ENCODE measurements at places on chromosomes 4 and X. TPM values are rescaled to one million over a fixed set of nuclear protein-coding genes. Genes with fewer than 3 reads are reported as not detected.
A peak's percentile ranks its signal among the peaks of the same experiment; 100 is the strongest.

RRAGB gene
- 11.5 TPM for total RNA-seq

ATP5ME gene
- 145 TPM for total RNA-seq

KLKB1 gene
- total RNA-seq: 2.5 TPM

EFHC2 gene
- 2.0 TPM for total RNA-seq

- H3K36me3 ChIP-seq: no peaks in the 10 kb centered on the region
- no peaks in the 10 kb centered on the region for H3K4me1 ChIP-seq
- no peak overlapping the region for H3K4me3 ChIP-seq
Measured at GRCh38 chr4:63583007-63583406, 826.2 kb downstream of the TECRL start.

GRCh38 chrX:150212672-150213480 lies 150.2 kb upstream of the MAMLD1 start:
- H3K36me3 ChIP-seq: no peaks in the 10 kb centered on the region
- DNase-seq: no peak
- no peak overlapping the region for H3K4me3 ChIP-seq
- no peak overlapping the region for H3K27ac ChIP-seq

- no peak for DNase-seq
- H3K36me3 ChIP-seq: no peaks in the 10 kb centered on the region
- H3K27me3 ChIP-seq: no peaks in the 10 kb centered on the region
- H3K4me1 ChIP-seq: no peaks in the 10 kb centered on the region
- no peak overlapping the region for H3K4me3 ChIP-seq
Measured at GRCh38 chr4:140867356-140867755, 111.2 kb upstream of the TBC1D9 start.

GRCh38 chr4:41580007-41580406 lies 42.0 kb downstream of the LIMCH1 start:
- no peak overlapping the region for H3K27ac ChIP-seq
- DNase-seq: no peak
- no peaks in the 10 kb centered on the region for H3K36me3 ChIP-seq
- H3K27me3 ChIP-seq: no peaks in the 10 kb centered on the region
- H3K4me3 ChIP-seq: no peak overlapping the region
- H3K4me1 ChIP-seq: no peaks in the 10 kb centered on the region

GRCh38 chr4:173161311-173161710 lies 7.3 kb upstream of the GALNT7 start:
- DNase-seq: no peak
- peaks cover 4% of the 10 kb centered on the region for H3K4me1 ChIP-seq
- no peaks in the 10 kb centered on the region for H3K27me3 ChIP-seq

- H3K27ac ChIP-seq: no peak overlapping the region
- H3K36me3 ChIP-seq: no peaks in the 10 kb centered on the region
- no peaks in the 10 kb centered on the region for H3K27me3 ChIP-seq
- H3K4me3 ChIP-seq: peak overlapping the region; percentile 64
Measured at GRCh38 chrX:64204701-64205440, 637 bp downstream of the AMER1 start.

- no peaks in the 10 kb centered on the region for H3K27me3 ChIP-seq
- no peak for DNase-seq
Measured at GRCh38 chr4:106294062-106294461, 21.9 kb downstream of the TBCK start.

DNA sequence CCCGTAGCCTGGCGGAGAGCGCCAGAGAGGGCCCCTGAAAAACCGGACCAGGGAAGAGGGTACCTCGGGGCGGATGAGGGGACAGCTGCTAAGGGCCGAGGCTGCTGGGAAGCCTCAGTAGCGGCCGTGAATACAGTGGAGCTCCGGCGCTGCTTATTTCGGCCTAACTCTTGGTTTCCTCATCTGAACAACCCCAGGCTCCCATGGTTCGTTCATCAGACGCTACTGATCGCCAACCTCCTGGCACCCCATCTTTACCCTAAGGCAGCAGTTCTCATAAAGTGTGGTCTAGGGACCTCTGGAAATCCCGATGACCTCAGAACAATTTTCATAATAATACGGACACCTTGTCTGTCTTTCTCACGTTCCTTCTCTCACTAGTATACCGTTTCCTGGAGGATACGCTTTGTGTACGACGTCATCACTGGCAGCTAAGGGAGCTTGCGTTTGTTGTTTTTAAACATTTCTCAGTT lies 645 bp upstream of the RAB28 start:
- peaks cover 9% of the 10 kb centered on the region for H3K27me3 ChIP-seq
- H3K27ac ChIP-seq: peak overlapping the region; percentile 98
- DNase-seq: no peak
- peak overlapping the region; percentile 86 for H3K4me3 ChIP-seq

DNA sequence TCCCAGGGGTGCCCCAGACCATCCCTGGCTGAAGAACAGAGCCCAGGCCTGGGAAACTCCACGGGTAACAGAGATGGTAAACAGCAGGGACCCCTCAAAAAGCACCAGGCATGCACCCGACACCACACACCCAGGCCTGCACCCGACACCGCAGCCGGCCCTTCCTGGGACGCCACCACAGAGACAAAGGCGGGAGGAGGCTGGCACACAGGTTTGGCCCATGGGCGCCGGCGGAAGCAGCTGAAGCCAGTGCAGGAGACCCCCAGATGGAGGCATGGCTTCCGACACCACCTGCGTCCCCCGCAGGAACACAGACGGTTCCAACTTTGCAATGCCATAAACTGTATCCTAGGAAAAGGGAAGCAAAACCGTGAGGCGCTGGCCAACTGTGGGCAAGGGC lies 22.3 kb downstream of the CTBP1 start:
- DNase-seq: no peak
- H3K4me3 ChIP-seq: no peak overlapping the region
- H3K27ac ChIP-seq: no peak overlapping the region
- H3K27me3 ChIP-seq: no peaks in the 10 kb centered on the region
